ENCODE measurements at places on chromosomes 7 and 10. TPM values are rescaled to one million over a fixed set of nuclear protein-coding genes. Genes with fewer than 3 reads are reported as not detected.

GRCh38 chr10:92655426-92655825, 34.3 kb upstream of the HHEX start:
- no peaks in the 10 kb centered on the region for H3K4me1 ChIP-seq
- no peak overlapping the region for H3K27ac ChIP-seq
- H3K36me3 ChIP-seq: no peaks in the 10 kb centered on the region
- no peaks in the 10 kb centered on the region for H3K27me3 ChIP-seq
- no peak overlapping the region for H3K4me3 ChIP-seq

DNA sequence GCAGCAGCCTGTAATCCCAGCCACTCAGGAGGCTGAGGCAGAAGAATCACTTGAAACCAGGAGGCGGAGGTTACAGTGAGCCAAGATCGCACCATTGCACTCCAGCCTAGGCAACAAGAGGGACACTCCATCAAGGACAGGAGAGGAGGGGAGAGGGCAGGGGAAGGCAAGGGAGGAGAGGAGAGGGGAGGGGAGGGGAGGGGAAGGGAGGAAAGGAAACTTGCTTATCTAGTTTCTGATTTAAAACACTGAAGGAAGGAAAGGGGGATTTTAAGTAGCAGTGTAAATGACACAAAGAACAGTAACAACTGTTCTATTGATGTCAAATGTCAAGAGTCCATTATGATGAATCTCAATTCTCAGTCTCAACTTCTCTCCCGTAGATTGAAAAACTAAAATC, 43.7 kb downstream of the SRPK2 start:
- DNase-seq: no peak
- H3K4me3 ChIP-seq: peak overlapping the region; percentile 41
- peaks cover 40% of the 10 kb centered on the region for H3K4me1 ChIP-seq
- H3K36me3 ChIP-seq: no peaks in the 10 kb centered on the region

GRCh38 chr7:30863706-30864035, 48.0 kb upstream of the AQP1 start:
- DNase-seq: no peak
- no peaks in the 10 kb centered on the region for H3K36me3 ChIP-seq
- no peak overlapping the region for H3K27ac ChIP-seq
- no peak overlapping the region for H3K4me3 ChIP-seq

DNA sequence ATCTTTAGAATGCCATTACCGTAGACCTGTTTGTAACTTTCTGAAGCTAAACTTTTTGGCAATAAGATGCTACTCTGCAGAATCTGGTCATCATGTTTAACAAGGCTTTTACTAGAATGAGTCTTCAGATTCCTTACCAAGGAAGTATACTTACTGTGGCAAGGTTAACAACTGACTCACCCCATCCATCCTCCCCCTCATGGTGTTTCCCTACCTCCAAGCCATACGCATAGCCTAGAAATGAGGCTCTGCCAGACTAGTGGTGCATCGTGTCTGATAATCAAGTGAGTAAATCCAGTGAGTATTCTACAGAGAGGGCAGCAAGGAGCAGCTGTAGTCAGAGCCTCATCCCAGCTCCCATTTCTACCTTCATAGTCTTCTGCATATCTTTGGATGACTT, 223.6 kb downstream of the IPMK start:
- H3K27ac ChIP-seq: no peak overlapping the region
- no peaks in the 10 kb centered on the region for H3K36me3 ChIP-seq
- no peak for DNase-seq
- no peaks in the 10 kb centered on the region for H3K27me3 ChIP-seq

DNA sequence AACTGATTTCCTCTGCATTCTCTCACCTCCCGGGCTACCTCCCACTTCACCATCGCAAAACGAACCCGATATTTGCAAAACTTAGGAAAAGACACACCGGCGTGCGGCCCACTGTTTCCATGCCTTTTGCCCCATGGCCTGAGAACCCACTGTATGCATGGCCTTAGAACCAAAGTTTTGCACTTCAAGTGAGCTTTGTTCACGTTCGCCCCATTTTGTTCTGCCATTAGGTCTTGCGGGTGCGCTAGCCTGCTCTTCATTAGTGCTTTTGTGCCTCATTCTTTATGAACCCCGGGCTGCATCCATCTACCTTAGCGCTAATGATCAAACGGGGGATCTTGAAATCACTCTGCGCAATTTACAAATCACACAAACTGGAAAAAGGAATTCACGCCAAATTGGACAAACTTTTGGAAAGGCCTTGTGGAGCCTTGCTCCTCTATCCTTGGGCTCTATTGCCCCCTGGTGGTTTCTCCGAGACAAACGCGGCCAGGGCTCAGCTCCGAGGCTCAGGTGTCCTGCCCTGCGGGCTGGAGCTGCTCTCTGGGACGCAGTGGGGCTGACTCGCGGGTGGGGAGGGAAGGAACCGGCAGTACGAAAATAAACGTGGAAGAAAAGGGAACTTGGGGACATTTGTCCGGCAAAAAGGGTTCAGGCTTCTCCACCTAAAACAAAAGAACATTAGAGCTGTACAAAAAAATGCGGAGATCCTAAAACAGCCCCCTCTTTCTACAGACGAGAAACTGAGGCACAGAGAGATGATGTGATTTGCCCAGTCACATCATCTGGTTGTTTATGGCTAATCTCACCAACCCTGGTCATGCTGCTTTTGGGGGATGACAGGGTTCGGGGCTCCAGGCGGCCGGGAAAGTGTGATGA, 300.4 kb upstream of the NFE2L3 start:
- no peak overlapping the region for H3K4me3 ChIP-seq
- no peaks in the 10 kb centered on the region for H3K36me3 ChIP-seq
- H3K4me1 ChIP-seq: peaks cover 15% of the 10 kb centered on the region
- peaks cover 70% of the 10 kb centered on the region for H3K27me3 ChIP-seq

DNA sequence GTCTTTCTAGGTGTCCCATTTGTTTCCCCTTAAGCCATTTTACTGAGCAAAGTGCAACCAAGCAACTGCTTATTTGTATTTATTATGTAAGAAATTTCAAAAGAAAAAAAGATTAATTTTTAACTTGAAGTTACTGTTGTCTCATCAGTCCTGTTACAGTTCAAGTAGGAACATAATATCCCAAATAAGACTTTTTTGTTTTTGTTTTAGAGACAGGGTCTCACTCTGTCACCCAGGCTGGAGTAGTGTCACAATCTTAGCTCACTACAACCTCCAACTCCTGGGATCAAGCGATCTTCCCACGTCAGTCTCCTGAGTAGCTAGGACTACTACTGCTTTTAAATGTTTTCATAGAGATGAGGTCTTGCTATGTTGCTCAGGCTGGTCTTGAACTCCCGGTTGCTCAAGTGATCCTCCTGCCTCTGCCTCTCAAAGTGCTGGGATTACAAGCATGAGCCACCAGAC, 101.9 kb downstream of the MICU1 start:
- no peaks in the 10 kb centered on the region for H3K4me1 ChIP-seq
- H3K36me3 ChIP-seq: no peaks in the 10 kb centered on the region
- H3K27ac ChIP-seq: no peak overlapping the region
- no peak overlapping the region for H3K4me3 ChIP-seq
- H3K27me3 ChIP-seq: no peaks in the 10 kb centered on the region

GRCh38 chr10:91566115-91566514, 66.8 kb downstream of the PPP1R3C start:
- DNase-seq: no peak
- H3K4me3 ChIP-seq: no peak overlapping the region
- H3K36me3 ChIP-seq: no peaks in the 10 kb centered on the region
- no peak overlapping the region for H3K27ac ChIP-seq

DNA sequence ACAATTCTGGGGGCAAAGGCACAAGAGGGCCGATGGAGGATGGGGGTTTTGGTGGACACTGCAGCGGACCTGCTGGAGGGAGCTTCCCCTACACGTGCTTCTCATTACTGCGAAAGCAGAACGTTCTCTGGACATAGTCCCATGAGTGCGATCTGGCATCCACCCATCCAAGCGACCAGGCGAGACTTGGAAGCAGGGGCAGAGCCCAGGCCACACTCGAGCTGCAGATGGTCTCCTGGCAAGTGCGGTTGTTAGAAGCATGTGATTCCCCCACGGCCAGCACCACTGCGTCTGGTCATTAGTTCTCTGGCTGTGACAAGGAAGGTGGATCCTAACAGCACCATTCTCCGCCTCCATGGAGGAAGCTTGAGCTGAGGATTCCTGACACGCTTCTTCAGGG, 118.4 kb upstream of the TCERG1L start:
- no peak overlapping the region for H3K4me3 ChIP-seq
- no peaks in the 10 kb centered on the region for H3K36me3 ChIP-seq
- no peak for DNase-seq
- H3K27me3 ChIP-seq: no peaks in the 10 kb centered on the region
- no peaks in the 10 kb centered on the region for H3K4me1 ChIP-seq
- H3K27ac ChIP-seq: no peak overlapping the region

GRCh38 chr7:99386584-99387238, 12.2 kb downstream of the ARPC1B start:
- H3K4me3 ChIP-seq: no peak overlapping the region
- H3K27me3 ChIP-seq: no peaks in the 10 kb centered on the region
- peak overlapping the region; percentile 33 for H3K27ac ChIP-seq
- H3K4me1 ChIP-seq: peaks cover 27% of the 10 kb centered on the region

GRCh38 chr10:58698777-58699356, 186.2 kb downstream of the BICC1 start:
- H3K27me3 ChIP-seq: no peaks in the 10 kb centered on the region
- H3K4me3 ChIP-seq: no peak overlapping the region
- no peaks in the 10 kb centered on the region for H3K36me3 ChIP-seq
- H3K27ac ChIP-seq: no peak overlapping the region
- H3K4me1 ChIP-seq: no peaks in the 10 kb centered on the region

- H3K36me3 ChIP-seq: no peaks in the 10 kb centered on the region
- H3K4me3 ChIP-seq: no peak overlapping the region
- H3K27me3 ChIP-seq: no peaks in the 10 kb centered on the region
Observed at GRCh38 chr7:6262221-6262620, 10.2 kb downstream of the CYTH3 start.

GRCh38 chr10:33335801-33336581, 1.5 kb upstream of the NRP1 start:
- no peak overlapping the region for H3K27ac ChIP-seq
- no peaks in the 10 kb centered on the region for H3K36me3 ChIP-seq
- no peak for DNase-seq

Gene AUTS2
- total RNA-seq: 32.4 TPM

Gene OPN1SW
- total RNA-seq: not detected

Gene ADAM12
- 3.8 TPM for total RNA-seq

Gene C7orf33
- not detected for total RNA-seq

Gene CHN2
- total RNA-seq: 1.7 TPM

Gene HOXA9
- 1.1 TPM for total RNA-seq

Gene ANKRD30A
- total RNA-seq: not detected

Gene CYP3A4
- not detected for total RNA-seq

Gene HMX2
- total RNA-seq: not detected

All from CD4-positive, CD25-positive, alpha-beta regulatory T cell (primary cell).